GM04504 (cell line): ENCODE measurements at places on chromosomes 7 and 10.

GRCh38 chr7:128911423-128912031 lies 1.0 kb upstream of the KCP start:
- no peak for DNase-seq

GRCh38 chr10:52019656-52020055 lies 294.4 kb upstream of the DKK1 start:
- no peak for DNase-seq

DNA sequence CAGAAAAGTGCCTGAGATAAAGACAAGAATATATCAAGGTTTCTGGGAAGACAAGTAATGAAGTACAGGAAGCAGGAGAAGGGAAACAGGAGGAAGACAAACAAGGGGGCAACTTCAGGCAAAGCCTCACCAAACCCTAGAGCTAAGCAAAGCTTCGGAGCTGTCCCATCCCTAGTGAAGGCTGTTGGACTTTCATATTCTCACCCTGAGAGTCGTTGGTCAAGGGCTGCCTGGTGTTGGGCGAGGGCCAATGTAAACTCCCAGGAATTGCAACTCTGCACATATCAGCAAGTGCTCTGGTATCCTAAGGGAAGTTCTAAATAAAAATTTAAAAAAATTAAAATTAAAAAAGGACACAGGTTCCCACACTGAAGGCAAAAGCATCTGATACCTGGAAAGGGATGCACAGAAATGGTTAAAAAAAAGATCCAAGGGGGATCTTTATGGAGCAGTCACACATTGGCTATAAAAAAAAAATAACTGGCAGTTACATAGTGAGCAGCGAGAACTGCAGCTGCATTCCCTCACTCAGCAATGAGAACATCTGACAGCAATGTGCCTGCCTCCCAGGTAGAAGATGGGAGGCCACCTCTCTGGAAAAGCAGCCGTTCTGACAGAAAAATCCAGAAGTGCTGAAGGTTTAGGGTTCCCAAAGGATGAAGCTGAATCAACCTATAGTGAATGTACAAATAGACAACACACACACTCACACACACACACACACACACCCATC lies 304.7 kb downstream of the WDR11 start:
- DNase-seq = no peak

DNA sequence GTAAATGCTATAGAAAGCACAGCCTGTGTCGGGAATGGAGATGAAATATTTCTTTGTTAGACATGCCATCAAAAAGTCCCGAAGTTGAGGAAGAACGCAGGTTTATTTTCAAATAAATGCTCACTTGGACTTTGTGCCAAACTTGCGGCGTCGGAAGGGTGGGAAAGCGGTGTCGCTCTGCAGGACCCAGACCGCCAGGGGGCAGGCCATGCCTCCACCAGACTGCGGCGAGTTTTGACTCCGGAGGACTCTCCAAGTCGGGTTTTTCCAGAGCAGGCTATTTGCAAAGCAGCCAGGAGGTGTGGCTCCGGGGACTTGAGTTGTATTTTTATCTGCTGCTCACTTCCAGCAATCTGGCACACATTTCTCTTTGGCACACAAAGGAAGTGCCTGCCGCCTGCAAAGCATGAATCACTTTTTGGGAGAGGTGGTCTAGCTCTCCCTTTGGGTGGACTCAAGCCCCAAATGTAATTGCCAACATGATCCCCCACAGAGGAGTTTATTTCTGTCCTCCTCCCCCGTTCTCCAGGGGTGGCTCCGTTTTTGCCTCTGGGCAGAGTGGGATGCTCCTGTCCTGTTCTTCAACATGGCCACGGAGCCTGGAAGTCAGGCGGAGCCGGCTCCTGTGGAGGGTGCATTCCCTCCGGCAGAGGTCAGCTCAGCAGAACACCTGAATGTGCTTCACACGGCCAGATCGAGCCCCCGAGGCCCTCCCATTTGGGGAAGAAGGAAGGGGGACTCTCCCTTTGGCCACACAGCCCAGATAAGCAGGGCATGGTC lies 82.3 kb upstream of the GPR26 start:
- DNase-seq = peak; percentile 82

DNA sequence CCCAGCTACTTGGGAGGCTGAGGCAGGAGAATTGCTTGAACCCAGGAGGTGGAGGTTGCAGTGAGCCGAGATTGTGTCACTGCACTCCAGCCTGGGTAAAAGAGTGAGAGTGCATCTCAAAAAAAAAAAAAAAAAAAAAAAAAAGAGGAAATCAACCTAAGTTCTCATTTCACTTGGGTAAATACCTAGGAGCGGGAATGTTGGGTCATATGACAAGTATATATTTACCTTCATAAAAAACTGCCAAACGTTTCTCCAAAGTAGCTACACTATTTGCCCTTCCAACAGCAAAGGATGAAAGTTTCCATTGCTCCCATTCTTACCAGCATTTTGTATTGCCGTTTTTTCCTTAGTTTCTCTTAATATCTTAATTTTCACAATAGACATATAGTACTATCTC lies 9.8 kb downstream of the P4HA1 start:
- no peak for DNase-seq

GRCh38 chr7:137670222-137671064 lies 176.3 kb downstream of the DGKI start:
- no peak for DNase-seq

DNA sequence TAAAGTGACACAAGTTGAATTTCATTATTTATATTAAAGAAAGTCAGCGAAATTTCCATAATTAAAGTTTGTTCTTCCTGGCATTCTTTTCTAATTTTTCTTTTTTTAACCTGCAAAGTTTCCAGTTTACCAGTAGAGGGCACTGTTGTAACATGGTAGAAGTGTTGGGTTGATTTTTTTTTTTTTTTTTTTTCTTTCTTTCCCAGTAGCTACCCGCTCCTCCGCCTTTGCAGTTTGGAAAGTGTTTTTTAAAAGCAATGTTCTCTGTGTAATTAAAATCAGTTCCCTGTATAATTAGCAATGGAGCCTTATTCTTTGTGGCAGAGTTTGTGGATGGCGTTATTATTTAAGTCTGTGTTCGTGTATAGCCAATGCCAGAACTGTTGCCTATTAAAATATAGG lies 53.7 kb downstream of the TAF3 start:
- DNase-seq = peak; percentile 4

GRCh38 chr7:47302560-47302959 lies 279.4 kb downstream of the TNS3 start:
- DNase-seq = no peak

- no peak for DNase-seq
Measured at GRCh38 chr7:152180587-152180986, 155.1 kb downstream of the GALNT11 start.

DNA sequence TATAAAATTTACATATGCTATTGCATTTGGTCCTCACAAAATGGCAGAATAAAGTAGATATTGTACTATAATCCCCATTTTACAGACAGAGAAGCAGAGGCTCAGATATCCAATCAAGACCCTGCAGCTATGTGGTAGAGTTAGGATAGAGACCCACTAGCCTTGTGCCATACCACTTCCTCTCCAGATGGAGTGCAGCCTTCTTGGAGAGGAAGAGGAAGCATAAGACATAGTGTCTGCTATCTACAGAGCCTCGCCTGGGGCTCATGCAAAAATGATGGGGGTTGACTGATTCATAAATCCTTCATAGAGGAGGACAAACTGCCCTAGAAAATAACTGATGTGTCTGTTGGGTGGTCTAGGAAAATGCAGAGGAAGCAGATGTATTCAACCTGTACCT lies 447.3 kb downstream of the KCNMA1 start:
- no peak for DNase-seq

GRCh38 chr10:119536508-119537025 lies 6.0 kb downstream of the RGS10 start:
- DNase-seq = no peak

DNA sequence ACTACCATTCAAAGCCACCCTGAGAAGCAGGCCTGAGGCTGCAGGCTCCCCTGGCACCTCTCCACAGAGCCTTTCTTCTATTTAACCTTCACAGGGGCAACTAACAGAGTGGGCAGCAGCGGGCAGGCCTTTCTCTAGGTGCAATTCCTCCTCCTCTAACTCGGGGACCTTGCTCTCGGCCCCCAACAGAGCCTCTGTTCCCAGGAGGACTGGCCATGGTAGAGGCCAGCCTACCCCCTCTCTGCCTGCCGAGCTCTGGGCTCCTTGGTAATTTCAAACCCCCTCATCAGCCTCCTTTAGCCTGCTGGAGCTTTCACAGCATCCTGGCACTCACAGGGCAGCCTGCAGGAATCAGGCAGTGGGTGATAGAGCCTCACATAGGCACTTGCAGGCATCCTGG lies 920.8 kb upstream of the ZNF722 start:
- DNase-seq = no peak

DNA sequence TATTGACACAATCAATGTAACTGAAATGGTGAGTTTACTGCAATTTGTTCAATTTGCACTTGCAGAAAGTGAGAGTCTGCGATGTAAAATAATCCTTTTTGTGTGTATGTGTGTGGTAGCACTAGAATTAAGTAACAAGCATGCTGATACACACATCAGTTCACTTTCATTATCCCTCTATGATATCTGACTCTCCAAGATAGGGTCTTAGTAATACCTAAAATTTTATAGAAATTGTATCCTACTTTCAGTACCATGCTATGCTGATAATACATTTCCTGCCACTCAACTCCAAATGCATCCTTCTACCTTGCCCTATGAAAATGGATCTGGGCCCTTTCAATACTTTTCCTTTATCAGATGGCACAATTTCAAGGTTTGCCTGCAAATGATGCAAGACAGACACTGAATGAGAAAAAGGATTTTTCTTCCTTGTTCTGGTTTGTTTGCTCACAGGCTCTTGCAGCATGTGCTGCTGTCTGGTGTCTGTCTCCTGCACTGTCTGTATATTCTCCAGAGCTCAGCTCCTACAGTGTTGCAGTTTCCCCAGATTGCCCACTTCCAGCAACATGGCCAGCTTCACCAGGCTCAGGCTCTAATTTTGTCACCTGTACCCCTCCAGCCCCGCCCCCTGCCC lies 297.9 kb upstream of the HGF start:
- no peak for DNase-seq

- DNase-seq = no peak
Measured at GRCh38 chr10:65864036-65864435, 1061.8 kb upstream of the LRRTM3 start.

- no peak for DNase-seq
Measured at GRCh38 chr10:31322647-31323046, 3.6 kb downstream of the ZEB1 start.

- no peak for DNase-seq
Measured at GRCh38 chr7:94897541-94897940, 9.9 kb upstream of the PPP1R9A start.

GRCh38 chr7:87003872-87004798 lies 55.3 kb downstream of the ELAPOR2 start:
- DNase-seq = no peak

GRCh38 chr7:139924461-139924860 lies 95.4 kb downstream of the TBXAS1 start:
- no peak for DNase-seq

- no peak for DNase-seq
Measured at GRCh38 chr10:48697091-48697490, 12.4 kb downstream of the WDFY4 start.

DNA sequence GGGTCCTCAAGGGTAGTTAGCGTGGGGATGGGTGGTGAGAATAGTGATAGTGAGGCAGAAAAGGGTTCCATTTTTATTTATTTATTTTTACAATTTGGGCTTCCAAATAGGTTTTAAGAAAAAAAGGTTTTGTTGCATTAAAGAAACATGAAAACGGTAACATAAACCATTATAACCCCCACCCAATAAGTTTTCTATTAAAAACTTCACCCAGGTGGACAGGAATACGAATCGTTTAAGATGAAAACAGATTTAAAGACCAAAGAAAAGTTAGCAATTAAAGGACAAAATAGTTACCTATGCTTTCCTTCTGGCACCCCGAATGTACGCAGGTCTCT lies 78.7 kb downstream of the ZFAND4 start:
- no peak for DNase-seq

DNA sequence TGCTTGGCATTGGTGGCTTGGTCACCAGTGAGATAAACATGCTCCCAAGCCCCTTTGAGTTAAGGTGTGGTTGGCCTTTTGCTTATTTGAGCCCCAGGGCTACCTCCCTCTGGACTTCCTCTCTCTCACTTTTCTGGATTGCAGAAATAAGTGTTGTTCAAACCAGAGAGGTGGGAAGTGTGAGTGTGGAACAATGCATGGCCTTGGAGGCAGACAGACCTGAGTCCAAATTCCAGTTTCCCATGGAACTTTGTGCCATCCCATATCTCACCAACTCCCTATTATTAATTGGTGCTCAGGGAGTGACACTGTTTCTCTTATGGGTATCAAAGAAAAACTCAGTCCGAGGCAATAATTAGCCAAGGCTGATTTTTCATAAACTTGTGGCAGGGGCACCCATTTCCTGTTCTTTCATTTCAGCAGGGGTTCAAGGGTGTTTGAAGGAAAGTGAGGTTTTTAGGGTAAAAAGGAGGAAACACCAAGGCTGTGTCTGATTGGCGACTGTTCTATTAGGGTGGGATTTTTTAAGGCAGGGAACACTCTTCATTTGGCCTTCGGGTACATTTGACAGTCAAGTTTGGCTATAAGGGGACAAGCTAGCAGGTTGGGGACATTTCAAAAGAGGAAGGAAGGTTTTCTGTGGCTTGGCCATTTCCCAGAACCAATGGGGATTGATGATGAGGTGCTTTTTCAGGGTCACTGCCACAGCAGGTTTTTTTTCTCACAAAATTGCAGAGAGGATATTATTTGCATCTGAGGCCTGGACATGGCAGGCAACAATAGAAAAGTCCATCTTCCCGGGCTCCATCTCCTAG lies 148.8 kb upstream of the NPY start:
- DNase-seq = no peak

DNA sequence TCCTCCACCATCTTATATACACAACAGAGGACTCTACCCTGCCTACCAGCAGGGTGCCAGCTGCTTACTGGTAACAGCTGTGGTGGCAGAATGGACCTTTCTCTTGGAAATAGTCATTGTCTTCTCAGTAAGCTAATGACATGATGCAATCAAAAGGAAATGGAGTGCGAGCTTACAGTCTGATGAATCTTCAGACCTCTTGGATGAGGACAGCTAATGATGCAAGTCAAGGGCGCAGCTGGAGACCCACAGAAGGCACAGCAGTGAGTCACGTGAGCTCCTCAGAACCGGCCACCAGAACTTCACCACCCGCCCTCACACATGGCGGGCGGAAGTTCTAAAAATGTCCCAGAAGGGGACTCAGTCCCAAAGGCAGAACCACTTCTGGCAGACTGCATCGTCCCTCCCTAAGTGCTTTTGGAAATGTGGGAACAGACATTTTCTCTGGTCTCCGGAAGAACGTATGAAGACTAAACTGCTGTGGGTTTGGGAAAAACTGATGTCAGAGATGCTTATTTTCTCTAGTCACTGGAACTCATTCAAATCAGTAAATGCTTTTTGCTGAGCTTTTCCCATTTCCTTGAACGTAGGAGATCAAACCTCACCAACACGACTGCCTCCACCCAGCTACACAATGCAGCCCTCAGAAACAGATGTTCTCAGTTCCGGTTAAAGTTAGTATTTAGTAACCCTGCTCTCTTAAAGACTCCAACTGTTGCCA lies 96.4 kb downstream of the FAS start:
- peak; percentile 93 for DNase-seq
